ENCODE measurements at places on chromosomes 7 and 10. TPM values are rescaled to one million over a fixed set of nuclear protein-coding genes. Genes with fewer than 3 reads are reported as not detected.

The ENTPD1 gene
- total RNA-seq, result 19.9 TPM

The AKR1D1 gene
- not detected for total RNA-seq

The FAM237B gene
- not detected for total RNA-seq

The NPTX2 gene
- 12.6 TPM for total RNA-seq

The CCL24 gene
- not detected for total RNA-seq

The ZCWPW1 gene
- 7.8 TPM for total RNA-seq

The CFTR gene
- total RNA-seq, result 0.33 TPM

The OR2A12 gene
- not detected for total RNA-seq

The VWC2 gene
- total RNA-seq, result under 0.01 TPM

The SSBP1 gene
- 108 TPM for total RNA-seq

The PRRT4 gene
- 0.82 TPM for total RNA-seq

The ZNF425 gene
- 3.9 TPM for total RNA-seq

The SMIM30 gene
- 58.7 TPM for total RNA-seq

The PON3 gene
- 1.4 TPM for total RNA-seq

The ZNF503 gene
- total RNA-seq, result 20.3 TPM

The ZNF736 gene
- 4.1 TPM for total RNA-seq

The SEM1 gene
- 30.7 TPM for total RNA-seq

The CALML3 gene
- not detected for total RNA-seq

The COL13A1 gene
- 4.4 TPM for total RNA-seq

The P4HA1 gene
- total RNA-seq, result 19.3 TPM

The PCDH15 gene
- total RNA-seq, result 0.16 TPM

The PRLHR gene
- total RNA-seq, result 0.49 TPM
